ENCODE measurements at places on chromosomes 12 and 14.

GRCh38 chr12:59678759-59679411 is 83.1 kb downstream of the SLC16A7 start:
- DNase-seq, result no peak

GRCh38 chr12:60078026-60078425 is 482.2 kb downstream of the SLC16A7 start:
- no peak for DNase-seq

- DNase-seq, result peak; percentile 54
Observed at GRCh38 chr14:105938055-105938863, 411.9 kb downstream of the TMEM121 start.

- no peak for DNase-seq
Observed at GRCh38 chr12:130011611-130012385, 108.0 kb upstream of the TMEM132D start.

DNA sequence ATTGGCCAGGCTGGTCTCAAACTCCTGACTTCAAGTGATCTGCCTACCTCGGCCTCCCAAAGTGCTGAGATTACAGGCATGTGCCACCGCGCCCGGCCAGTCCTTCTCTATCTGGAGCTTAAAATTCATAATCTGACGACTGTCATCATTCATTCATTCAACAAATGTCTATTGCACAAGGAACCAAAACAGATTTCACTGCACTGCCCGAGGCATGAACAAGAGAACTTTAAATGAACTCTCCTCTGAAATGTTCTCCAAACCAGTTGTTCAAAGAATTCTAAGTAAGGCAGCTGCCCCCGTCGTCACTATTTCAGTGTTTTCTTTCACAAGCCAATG is 44.8 kb upstream of the METAP2 start:
- no peak for DNase-seq

DNA sequence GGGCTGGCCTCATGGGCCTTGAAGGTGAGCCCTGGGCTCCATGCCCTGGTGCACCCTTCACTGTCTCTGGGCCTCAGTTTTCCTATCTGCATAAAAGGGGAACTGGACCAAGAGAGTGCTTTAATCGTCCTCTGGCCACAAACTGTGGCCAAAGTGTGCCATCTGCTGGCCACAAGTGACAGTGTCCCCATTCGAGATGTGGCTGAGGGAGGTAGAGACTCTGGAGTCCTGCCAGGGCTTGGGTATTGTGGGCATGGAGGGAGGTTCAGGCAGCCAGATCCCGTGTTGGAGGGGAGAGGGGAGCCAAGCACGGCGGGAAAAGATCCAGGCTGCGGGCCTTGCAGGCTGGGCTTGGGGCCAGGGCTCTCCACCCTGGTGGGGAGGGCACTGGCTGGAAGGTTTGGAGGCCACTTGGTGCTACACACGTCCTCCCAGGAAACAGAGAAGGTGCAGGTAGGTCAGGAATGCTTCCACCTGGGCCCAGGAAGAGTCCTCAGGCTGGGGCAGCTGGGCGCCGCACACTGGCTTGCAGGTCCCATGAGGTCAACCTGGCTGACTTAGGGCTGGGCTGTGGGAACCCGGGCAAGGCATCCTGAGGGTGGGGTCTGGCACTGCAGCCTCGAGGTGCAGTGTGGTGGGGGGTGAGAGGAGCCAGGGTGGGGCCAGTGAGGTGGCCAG is 7.3 kb upstream of the KIF26A start:
- DNase-seq, result peak; percentile 51

- no peak for DNase-seq
Observed at GRCh38 chr12:31406345-31406744, 80.4 kb upstream of the SINHCAF start.

GRCh38 chr12:79373896-79374499 is 316.8 kb downstream of the PAWR start:
- no peak for DNase-seq

DNA sequence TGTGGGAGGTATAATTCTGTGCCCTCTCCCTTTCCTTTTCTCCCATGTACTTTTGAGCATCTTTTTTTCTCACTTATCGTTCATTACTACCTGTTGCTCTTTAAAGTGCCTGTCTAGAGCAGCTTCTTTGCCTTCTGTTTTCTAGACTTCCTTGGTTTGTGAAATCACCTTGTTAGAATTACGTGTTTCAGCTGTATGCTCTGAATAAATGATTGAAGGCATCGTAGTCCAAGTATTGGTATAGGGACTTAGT is 1.3 kb downstream of the NEDD1 start:
- no peak for DNase-seq

- DNase-seq, result no peak
Observed at GRCh38 chr14:63717702-63718101, 10.2 kb downstream of the SGPP1 start.

Data from tibial artery (tissue), 4 donors.